ENCODE measurements at places on chromosomes 16 and 17.
A peak's percentile ranks its signal among the peaks of the same experiment; 100 is the strongest.

DNA sequence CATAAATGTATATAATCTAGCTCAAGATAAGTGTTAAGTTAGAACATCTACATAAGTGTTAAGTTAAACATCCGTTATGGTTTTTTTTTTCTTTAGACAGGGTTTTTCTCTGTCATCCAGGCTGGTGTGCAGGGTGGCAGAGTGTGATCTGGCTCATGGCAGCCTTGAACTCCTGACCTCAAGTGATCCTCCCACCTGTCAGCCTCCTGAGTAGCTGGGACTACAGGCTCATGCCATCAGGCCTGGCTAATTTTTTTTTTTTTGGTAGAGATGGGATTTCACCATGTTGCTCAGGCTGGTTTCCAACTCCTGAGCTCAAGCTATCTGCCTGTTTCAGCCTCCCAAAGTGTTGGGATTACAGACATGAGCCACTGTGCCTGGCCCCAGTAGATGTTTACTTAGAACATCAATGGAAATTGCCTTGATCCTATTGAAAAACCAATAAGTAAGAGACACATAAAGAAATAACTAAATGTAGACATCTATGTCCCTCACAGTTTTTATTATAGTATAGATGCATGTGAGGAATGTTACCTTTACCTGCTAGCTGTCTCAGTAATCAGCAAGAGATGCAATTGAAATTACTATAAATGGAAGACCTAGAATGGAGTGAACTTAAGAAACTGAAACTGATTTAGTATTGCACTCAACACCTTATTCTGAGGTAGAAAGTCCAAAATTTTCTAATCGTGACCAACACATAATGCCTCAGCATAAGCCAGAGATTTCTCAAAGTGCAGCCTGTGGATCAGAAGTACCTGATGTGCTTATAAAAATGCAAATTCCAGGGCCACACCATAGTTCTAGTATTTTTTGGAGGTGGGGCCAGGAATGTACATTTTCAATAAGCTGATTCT, 5.5 kb upstream of the FAM20A start:
- DNase-seq, result no peak

DNA sequence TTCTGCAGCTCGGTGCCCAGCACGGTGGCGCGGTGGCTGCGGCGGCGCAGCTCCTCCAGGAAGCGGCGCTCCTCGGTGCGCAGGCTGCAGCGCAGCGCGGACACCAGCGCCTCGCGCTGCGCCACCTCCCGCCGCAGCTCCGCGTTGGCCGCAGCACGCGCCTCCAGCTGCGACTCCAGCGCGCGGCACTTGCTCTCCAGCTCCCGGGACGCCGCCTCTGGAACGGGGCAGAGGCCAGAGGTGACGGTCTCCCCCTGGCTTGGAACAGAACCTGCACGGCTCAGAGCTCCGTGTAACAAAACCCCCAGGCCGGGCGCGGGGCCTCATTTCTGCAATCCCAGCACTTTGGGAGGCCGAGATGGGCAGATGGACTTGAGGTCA, 13.2 kb upstream of the CLUH start:
- peak; percentile 45 for DNase-seq

DNA sequence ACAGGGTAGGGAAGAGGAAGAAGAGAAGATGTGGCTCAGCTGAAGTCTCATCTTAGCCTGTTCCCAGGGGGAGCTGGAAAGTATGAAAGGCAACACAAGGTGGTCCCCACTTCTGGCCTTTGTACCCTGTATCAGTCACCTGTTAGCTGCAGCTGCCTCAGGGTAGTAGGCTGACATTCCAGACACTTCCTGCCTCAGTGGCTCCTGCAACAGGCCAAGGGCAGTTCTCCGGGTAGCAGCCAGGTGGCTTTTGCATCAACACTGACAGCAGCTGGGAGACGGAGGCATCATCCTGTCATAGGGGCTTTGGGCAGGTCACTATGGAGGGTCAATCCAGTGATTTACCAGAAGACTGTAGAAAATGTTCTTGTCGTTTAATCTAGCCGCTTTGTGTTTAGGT, 124.0 kb downstream of the RGS9 start:
- DNase-seq, result no peak

DNA sequence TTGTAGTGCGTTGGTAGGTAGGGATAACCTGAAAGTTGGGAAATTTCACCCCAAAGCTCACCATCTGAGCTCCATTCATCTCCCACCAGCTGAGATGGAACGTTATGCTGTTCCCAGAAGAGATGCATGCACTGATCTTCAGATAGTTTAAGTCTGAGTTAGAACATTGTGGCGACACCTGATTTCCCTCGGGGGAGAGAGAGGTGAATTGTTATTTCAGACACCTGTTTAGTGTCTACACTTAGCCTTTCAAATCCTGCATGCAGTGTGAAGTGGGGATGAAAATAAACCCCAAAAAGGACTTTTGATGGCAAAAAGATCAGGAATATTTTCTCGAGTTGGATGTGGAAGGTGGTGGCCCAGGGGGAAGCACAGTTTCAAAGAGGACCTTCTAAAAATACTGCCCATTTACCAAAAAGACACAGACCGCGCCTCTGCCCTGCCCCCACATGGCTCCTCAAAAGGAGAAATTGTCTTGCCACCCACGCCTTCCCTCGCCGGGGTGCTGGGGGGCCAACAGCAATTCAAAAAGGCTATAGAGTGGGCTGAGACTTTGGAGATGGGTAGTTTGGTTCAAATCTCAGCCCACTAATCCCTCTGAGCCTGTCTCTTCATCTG, 11.4 kb downstream of the CIITA start:
- DNase-seq, result no peak

- DNase-seq, result no peak
These were observed 17.9 kb downstream of the CA7 start for GRCh38 chr16:66862023-66862520.

- DNase-seq, result no peak
These were observed 40.8 kb downstream of the ZFPM1 start for GRCh38 chr16:88493879-88494278.

DNA sequence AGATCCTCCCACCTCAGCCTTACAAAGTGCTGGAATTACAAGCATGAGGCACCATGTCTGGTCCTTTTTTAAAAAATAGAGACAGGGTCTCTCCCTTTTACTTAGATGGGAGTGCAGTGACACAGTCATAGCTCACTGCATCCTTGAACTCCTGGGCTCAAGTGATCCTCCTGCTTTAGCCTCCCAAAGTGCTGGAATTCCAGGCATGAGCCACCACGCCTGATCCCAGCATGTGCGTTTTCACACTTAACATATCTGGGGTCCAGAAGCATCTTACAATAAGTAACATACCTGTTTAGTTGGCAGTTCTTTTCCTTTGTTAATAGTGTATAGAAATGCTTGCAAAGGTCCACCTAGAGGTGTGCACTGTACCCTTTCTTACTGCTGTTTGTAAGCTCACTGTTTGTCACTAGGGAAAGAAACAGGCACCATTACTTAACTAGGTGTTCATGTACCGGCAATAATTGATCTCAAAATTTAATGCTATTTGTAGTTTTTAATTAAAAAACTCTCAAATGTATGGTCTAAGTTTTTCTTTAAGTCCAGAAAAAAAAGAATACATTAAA, 221.7 kb downstream of the RPTOR start:
- no peak for DNase-seq

DNA sequence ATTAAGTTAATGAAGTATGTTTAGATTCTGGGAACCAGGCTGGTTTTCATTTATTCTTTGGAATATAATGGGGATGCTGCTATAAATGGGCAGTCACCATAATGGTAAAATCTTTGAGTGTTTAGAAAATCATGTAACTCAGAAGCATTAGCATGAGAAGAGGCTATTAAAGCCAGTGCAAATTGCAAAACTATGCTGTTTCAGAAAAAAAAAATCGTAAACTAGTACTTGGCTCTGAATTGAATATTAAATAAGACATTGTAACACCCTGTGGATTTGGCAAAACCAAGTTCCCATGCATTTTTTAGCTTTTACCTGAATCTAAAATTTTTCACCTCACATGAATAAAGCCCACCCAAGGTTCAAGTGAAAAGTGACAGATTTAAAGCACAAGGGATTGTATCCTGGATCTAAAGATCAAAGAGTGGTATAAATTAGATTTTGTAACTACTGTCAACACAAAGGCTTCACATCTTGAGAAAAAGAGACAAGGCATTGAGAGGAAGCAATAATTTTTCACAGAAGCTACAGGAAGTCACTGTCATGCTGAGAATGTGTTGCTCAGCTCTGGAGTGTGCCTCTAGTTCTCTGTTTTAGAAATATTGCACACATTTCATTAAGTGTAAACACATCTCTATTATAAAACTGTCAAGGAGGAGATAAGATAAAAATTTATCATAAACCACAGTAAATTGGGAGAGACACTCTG, 142.2 kb downstream of the ABCA8 start:
- DNase-seq, result no peak

- peak; percentile 74 for DNase-seq
These were observed at the start of gene ATP2A3 for GRCh38 chr17:3964203-3965117. Gene ATP2A3 (minus strand): TSS chr17:3964437. CDS start chr17:3964291, 146 bp downstream.

- no peak for DNase-seq
These were observed 9.8 kb upstream of the JUP start for GRCh38 chr17:41796121-41796895.

DNA sequence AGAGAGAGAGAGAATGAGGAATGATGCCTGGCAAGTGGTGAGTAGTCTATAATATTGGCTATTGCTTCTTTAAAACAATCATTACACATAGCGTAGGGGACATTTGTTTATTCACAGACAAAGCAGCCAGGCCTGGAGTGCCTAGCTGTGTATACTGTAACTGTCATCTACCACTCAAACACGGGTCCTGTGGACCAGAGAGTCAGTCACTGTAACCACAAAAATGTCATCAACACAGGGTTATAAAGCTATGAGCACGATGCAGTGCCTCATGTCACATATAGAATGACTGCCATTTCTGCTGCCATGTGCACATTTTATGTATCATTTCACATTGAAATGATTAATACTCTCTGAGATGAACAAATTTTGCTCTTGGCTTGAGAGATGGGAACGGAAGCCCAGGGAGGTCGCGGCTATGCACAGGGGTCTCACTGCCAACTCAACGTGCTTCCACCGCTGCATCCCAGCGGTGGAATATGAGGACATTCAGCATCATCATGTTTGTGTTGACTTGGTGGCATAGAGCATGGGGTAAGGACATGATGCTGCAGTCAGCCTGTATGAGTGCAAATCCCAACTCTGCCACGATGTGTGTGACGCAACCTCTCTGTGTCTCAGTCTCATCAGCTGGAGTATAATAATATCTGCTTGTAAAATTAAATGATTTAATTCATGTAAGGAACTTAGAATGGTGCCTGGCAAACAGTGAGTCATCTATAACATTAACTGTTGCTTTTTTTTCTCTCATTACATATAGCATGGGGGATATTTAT, 3.3 kb downstream of the MT1H start:
- DNase-seq, result no peak

DNA sequence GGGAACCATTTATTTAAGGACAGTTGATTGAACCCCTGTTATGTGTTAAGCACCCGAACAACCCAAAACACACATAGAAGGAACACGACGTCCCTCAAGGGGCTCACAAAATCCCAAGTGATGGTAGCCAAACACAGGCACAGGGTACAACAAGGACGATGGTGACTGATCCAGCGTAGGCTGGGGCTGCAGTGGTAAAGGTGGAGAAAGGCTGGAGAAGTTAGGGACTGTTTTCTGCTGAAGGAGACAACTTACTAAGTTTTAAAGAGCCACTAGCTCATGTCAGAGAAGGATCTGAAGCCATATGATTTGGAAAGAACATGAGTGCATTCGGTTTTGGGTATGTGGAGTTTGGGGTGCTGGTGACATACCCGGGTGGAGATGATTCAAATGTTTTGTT, 229.6 kb upstream of the TNRC6C start:
- no peak for DNase-seq

DNA sequence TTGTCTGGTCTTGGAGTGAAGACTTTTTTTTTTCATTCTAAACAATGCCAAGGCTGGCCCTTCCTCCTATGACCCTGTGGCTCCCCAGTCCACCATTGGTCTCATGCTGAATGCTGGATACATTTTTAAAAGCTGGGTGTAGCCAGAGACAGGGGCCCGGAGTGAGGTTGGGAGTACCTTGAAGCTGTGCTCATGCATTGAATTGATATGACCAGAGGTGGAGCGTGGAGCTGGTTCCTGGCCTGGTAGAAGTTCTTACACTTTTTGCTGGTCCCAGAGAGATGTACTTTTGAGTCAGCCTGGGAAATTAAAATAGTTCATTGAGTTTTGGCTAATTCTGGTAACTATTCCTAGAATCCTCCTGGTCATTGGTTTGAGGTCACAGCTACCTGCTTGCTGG, 83.6 kb downstream of the CMIP start:
- DNase-seq, result no peak

DNA sequence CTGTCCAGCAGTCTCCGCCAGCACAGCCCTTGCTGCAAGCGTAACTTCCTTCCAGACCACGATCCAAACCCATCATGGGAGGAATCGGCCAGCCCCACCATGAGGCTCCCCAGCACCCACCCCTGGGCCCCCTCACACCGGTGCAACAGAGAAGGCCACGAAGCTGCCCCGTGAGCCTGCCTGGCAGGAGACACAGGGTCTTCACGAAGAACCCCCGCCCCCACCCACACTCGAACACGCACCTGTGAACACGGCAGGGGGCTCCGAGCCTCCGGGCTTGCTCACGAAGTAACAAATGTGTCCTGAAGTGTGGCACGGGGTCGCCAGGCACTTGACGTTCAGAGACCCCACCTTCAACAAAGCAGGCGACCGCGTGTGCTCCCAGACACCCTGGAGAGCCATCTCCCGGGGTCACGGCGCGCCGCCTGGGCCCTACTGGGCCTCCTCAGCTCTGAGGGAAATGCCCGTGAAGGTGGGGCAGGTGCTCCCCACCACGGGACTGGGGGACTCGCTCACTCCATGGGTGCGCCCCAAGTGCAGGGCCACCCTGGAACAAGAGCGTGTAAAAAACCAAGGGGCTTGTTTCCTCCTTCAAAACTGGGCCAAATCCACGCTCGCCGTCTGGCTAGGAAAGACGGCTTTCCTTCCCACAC, 7.6 kb downstream of the HAGH start:
- no peak for DNase-seq

DNA sequence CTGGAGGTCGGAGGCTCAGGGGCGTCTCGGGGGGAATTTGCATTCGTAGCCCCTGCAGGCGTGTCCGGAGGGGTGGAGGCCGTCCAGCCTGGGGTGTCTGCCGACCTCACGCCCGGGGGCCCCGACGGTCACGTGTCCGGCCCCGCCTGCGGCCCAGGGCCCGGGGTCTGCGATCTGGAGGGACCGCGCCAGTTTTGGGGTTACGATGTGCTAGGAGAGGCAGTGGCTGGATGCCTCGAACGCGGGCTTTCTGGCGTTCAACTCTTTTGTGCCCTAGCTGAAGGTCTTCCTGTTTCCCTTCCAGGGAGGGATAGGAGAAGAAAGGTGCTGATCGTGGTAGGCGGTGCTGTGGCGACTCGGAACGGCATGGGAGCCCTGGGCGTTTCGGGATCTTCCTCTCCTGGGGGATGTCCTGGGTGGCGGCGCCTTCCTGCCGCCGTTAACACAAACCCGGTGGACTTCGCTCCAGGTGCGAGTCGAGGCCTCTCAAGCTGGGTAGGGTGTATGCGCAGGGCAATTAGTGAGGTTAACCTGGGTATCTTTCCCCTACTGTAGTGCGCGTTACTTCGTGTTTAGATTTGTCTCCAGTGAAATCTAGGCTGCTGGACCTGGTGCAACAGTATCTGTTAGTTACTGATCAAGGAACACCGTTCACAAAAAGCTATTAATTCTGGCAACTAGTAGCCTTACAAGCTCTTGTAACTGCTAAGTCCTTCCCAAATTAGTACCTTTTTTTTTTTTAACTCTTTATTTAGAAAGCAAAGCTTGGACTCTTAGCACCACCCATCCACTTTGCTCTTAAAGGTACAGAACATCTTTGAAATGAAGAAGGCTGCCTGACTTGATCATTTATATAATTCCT, 1.3 kb downstream of the AKAP1 start:
- peak; percentile 21 for DNase-seq
